ENCODE measurements at places on chromosomes 12 and 14. TPM values are rescaled to one million over a fixed set of nuclear protein-coding genes. Genes with fewer than 3 reads are reported as not detected.

GRCh38 chr14:97080991-97081390 lies 283.8 kb downstream of the VRK1 start:
- no peak for DNase-seq

Gene PLA2G1B
- total RNA-seq, result not detected

DNA sequence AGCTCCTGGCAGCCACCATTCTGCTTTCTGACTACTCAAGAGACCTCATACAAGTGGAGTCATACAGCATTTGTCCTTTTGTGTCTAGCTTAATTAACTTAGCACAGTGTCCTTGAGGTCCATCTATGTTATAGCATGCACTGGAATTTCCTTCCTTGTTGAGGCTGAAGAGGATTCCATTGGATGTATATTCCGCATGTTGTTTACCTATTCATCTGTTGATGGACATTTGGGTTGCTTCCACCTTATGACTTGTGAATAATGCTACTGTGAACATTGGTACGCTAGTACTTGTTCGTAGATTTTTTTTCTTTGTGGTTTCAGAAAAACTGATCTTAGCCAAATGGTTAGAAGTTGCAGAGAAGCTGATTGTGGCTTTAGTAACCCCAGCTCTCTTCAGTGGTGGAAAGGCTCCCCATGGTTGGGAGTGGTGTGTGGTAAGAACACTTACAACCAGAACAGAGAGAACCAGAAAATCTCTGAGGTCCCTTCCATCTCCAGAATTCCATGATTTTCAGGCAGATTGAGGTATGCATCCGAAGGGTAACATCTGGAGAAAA lies 118.4 kb downstream of the SAMD4A start:
- DNase-seq, result no peak

GRCh38 chr12:99427104-99427503 lies 220.4 kb upstream of the GARIN6 start:
- DNase-seq, result no peak

Data from omental fat pad (tissue), 4 donors.